ENCODE measurements at places on chromosomes 13 and 19.
A peak's percentile ranks its signal among the peaks of the same experiment; 100 is the strongest.

DNA sequence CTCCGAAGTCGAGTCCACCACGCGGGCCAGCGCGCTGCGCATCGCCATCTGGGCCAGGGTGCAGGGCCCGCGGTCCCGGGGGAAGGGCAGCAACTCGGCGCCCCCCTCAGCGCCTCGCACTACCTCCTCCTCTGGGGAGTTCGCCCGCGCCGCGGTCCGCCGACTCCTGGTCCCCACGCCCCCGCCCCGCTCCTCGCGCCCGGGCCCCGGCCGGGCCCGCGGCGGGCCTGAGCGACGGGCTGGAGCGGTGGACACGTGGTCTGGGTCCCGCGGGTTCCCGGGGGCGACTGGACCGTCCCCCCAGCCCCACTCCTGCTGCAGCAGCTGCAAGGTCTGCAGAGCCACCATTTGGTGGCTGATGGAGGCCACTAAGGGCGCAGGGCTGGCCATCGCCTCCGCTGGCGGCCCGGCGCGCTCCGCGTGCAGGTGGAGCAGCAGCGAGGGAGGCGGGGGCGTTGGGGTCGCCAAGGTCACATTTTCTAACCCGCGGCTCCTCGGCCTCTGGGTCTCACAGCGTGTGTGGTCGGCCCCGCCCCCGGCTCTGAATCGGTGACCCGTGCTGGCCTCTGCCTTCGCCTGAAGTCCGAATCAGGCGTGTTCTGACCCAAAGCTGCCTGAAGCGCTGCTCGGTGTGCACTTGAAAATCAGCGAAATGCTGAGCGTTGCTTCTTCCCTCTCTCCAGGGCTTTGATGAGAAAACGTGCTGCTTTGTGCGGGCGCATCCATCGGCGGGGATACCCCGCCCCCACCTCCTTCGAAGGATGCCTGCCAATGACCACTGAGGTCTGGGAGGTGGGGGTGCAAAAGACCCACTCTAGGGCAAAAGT lies at the start of gene DLEU7:
Gene DLEU7 (minus strand): TSS at position 436 of the 827 bp plus-strand sequence. CDS start 46 bp downstream, at position 390.
- no peak for DNase-seq

GRCh38 chr13:93386116-93386515 lies 159.5 kb downstream of the GPC6 start:
- no peak for DNase-seq

DNA sequence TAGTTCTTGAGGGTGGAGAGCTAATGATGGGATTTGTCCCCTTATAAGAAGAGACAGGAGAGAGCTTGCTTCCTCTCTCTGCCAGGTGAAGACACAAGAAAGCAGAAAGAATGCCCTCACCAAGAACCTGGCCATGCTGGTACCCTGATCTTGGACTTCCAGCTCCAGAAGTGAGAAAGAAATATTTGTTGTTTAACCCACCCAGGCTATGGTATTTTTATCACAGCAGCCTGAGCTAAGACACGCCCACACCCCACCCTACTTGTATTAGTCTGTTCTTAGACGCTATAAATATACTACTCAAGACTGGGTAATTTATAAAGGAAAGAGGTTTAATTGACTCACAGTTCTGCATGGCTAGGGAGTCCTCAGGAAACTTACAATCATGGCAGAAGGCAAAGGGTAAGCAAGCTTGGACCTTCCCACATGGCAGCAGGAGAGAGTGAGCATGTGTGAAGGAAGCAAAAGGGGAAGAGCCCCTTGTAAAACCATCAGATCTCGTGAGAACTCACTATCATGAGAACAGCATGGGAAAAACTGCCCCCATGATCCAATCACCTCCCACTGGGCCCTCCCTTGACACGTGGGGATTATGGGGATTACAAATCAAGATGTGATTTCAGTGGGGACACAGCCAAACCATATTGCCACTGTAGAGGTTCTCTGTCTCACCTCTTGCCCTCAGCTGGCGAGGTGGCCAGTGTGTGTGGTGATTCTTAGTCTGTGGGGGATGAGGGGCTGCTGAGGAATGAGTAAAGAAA lies 57.4 kb upstream of the RCBTB2 start:
- DNase-seq, result no peak

DNA sequence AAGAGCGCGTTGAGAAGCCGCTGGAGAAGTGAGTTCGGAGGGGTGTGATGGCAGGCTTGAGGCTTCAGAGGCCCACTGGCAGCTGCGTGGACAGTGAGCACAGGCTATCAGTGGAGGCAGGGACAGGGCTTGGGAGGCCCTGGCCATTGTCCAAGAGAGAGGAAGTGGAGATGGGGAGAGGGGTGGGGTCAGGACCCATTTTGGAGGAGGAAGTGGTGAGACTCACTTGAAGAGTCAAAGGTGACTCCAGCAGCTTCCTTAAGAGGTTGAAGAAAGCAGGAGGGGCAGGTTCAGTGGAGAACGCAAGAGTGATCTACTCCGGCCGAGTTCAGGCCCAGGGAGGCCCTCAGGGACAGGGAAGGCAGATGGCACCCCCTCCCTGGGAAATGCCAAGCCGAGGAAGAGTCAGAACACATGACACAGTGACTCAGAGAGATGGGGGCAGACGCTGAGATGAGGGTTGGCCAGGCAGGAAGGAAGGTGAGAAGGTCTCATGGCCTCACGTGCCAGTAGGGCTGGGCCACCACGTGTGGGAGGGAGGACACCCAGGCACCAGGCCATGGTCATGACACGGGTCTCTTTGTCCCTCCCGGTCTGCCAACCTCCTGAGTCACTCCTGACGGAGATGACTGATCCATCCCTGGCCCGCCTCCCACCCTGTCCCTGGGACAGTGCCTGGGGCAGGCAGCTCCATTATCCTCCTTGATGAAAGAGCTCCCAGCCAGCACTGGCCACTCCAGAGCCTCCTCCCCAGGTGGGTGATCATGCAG lies 10.1 kb upstream of the CD22 start:
- no peak for DNase-seq

GRCh38 chr13:30480292-30480950 lies 14.7 kb upstream of the HMGB1 start:
- DNase-seq, result no peak

DNA sequence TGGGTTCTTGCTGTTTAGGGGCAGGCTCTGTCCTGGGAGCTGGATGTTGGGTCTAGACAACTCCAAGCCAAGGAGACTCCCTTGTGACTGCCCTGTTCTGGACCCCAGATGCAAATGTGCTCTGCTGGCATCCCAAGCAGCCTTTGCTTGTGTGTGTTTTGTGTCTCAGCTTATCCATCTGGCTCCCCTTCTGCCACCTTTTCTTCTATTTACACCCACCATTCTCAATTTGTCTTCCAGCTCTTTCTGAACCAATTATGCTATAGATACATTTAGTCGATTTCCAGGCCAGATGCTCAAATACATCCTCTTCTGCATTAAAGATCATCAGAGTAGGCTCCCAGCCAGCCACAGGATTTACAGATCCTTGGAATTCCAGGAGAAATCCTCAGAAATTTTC lies 115.0 kb upstream of the SLC7A1 start:
- DNase-seq, result no peak

DNA sequence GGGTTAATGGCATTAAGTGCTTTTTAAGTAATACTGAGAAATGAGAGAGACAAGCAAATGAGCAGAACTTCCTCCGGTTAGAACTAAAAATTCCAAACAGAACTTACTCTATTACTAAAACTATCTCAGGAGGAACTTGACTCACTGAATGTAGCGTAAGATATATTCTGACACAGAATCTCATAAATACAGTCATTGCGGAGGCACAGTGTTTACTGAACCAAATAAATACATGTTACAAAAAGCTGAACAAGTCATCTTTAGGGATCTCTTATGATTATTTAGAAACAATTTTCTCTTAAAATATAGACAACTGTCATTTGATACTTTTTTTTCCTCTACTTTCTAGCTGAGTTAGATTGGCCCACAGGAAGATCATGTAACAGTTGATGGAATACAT lies 283.1 kb downstream of the KLF12 start:
- DNase-seq, result no peak

GRCh38 chr13:44921931-44922758 lies 67.1 kb downstream of the NUFIP1 start:
- DNase-seq, result no peak

DNA sequence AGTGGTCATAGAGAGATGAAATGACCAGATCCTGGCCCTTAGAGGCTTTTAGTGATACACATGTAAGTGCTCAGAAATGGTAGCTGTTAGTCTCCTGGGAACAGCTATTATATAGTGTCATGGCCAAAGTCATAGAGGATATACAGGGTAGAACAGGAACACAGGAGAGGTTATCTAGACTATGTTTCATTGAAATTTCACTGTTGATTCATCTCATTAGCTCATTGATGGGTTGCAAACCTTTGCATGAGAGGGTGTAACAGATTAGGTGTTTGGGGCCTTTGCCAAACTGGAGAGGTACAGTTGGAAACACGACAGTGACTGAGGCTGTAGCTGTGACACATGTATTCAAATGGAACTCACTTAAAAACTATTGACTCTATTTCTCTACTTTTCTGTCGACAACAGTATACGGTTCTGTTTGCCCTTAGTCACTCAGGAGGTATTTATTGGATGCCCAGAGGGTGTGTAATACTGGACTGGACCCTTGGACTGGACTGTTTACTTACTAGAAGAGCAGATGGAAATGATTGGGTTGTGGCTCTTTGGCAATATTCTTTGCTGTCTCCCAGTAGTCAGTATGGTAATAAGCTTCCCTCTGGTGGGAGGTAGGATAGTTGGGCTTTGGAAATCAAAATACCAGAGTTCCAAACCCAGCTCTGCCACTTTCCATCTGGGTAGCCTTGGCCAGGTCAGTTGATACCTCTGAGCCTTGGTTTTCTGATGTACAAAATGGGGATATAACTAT lies 29.8 kb downstream of the ARHGAP35 start:
- DNase-seq, result no peak

DNA sequence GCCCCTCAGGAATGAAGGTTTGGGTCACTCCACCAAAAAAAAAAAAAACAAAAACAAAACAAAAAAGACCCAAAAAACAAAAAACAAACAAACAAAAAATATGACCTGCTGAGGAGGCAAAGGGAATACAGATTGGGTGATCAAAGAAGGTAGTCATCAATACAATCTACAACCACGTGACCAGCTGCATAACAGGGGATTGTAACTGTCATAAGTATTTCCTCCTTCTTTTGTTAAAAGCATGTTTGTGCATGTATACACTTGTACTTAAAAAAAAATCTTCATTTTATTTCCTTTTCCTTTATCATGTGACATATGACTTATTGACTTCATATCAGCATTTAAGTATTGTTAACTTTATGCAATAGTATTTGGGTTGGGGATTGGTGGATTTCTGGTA lies 165.1 kb upstream of the IRS2 start:
- DNase-seq, result no peak

- DNase-seq, result no peak
Measured at GRCh38 chr13:110023729-110024644, 237.6 kb upstream of the IRS2 start.

GRCh38 chr13:24747248-24748060 lies 16.5 kb upstream of the RNF17 start:
- DNase-seq, result no peak

DNA sequence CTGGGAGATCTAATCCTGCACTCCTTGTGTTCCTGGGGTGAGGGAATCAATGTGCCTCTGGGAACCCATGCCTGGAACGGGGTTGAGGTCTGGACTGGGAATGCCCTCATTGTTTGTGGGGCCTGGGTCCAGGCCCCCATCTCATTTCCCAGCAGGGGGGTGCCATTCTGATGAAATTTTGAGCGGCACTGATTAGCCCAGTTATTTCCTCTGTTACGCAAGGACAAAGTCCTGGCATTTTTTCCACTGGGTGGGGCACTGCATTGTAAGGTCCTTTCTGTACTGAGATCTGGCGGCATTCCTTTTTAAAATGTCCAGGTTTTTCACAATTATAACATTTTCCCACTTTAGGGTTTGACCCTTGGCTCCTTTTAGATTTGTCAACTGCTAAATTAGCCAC lies 14.8 kb downstream of the FPR3 start:
- DNase-seq, result no peak

DNA sequence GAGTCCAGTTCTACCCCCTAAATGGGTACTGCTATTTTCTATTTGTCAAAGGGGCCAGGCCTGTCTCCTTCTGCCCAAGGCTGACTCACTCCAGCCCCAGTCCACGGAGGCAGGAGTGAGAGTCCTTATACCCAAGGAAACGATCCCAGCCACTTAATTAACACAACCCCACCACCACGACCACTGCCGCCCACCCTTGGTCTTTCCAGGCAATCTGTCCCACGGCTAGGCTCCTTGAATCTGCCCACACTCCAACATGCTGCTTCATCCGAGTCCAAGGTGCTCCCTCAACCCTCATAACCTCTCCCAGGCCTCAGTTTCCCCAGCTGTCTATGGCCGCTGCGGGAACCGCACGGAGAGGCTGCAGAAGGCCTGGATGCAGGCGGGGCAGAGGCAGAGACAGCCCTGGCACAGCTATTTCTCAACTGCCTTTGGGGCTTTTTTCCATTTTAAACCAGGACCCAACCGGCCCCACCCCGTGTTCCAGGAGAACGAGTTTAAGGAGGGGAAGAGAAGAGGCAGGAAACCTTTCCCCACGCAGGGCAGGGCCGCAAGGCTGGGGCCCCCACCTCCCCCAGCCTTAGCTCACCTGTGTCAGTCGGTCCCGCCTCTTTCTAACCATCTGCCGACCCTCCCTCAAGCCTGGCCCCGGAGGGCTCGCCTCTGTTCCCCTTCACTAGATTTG lies 746 bp downstream of the RAB3D start:
- no peak for DNase-seq

GRCh38 chr13:36612230-36612629 lies 61.6 kb upstream of the SERTM1 start:
- no peak for DNase-seq

DNA sequence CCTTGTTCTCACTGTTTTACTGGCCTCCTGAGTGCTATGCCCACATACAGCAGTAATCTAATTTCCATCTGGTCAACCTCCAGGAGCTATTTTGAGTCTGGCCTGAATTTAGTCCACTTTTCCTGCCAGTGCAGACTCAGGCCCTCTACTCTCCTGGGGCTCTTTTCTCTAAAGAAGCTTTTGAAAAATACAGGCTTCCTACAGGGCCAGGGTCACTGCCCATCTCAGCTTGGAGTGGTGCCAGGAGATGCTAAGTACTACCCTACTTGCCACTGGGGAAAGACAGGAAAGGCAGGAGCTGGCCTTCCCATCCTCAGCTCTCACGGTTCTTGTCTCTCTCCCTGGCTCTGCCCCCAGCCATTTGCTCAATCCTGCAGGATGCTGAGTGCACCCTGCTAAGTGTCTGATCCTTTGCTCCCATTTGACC lies 101.7 kb upstream of the SERP2 start:
- no peak for DNase-seq

GRCh38 chr19:49983645-49984229 lies 22.8 kb upstream of the SIGLEC11 start:
- peak; percentile 81 for DNase-seq

DNA sequence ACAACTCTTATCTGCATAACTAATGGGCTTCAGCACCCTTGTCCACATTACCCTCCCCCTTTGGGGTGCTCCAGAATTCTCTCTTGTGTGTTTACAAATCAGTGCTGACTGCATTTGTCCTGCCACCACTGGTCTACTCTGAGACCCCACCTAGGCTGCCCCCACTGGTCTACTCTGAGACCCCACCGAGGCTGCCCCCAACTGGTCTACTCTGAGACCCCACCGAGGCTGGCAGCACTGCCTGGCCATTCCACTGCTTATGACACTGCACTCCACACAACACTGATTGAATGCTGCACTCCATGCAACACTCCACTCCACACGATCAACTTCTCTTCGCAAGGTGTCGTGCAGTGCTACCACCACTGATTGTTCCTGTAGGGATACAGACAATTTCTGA lies 1459.2 kb upstream of the SLC10A2 start:
- no peak for DNase-seq
